ENCODE measurements at places on chromosomes 11 and 22.
A peak's percentile ranks its signal among the peaks of the same experiment; 100 is the strongest.

DNA sequence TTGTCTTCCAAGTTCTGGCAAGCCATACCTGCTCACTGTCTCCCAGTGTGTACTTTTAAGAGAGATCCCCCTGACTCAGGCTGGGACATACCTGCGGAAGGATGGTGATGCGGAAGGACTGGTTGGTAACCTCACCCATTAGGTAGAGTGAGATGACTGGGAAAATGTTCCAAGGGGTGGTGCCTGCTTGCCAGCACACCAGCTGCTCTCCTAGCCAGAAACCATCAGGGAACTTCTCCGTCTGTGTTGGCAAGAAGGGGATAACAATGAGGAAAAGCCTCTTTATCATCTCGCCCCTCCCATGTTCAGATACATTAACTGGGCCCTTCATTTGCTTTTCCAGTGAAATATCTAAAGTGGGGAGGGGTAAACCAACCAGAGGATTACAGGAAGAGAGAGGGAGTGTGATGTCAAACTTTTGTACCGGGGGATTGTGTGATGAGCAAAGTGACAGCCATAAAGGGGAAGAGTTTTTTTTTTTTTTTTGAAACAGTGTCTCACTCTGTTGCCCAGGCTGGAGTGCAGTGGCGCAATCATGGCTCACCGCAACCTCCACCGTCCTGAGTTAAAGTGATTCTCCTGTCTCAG, at the start of gene BACE1-AS:
Gene BACE1-AS (plus strand): TSS at position 538 of the 588 bp plus-strand sequence.
- DNase-seq = no peak

DNA sequence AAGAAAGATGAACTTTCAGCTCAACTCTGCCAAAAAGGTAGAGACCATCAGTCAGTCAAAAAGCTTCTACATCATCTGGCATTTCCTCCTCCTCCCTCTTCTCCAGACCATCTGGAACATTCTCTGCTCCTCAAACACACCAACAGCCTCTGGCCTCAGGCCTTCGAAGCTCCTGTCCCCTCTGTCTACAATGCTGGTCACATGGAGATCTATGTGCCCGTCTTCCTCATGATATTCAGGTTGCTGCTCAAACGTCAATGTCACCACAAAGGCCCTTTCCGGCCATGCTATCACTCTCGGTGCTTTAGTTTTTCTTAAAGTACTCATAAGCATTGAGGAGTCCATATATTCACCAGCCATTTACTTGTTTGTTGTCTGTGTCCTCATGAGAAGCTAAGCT, 146.2 kb downstream of the SPATA19 start:
- DNase-seq = no peak

GRCh38 chr11:1237128-1237580, 14.3 kb downstream of the MUC5B start:
- DNase-seq = no peak

DNA sequence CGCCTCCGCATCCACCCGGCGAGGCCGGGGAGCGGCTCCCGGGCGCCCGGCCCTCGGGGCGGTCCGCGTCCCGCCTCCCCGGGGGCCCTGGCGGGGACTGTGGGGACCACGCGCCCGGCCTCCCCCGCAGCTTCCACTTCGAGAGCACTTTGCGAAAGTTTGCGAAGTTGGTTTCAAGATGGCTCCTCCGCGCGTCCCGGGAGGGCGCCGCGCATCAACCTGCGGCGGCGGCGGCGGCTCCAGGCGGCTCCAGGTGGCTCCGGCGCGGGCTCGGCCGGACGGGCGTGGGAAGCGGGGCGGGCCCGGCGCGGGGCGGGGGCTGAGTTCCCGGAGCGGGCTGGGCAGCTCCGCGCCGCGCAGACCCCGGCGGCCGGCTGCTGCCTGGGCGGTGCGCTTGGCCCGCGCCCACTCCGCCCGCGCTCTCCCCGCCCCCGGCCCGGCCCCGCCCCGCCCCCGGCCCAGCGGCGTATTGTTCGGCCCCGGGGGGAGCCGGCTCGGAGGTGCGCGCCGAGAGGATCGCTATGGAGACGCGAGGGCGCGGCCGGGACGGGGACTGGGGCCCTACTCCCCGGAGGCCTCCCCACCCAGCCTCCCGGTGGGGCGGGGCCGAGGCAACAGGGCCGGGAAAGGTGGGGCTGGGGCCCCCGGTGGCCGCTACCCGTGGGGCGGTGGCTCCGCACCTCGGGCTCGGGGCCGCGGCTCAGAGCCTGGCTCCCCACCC, at the start of gene CELSR1:
Gene CELSR1 (minus strand): TSS at position 396 of the 721 bp plus-strand sequence. CDS start 450 bp downstream, outside the sequence.
- peak; percentile 84 for DNase-seq

GRCh38 chr11:34149786-34150185, 44.4 kb downstream of the NAT10 start:
- peak; percentile 29 for DNase-seq

DNA sequence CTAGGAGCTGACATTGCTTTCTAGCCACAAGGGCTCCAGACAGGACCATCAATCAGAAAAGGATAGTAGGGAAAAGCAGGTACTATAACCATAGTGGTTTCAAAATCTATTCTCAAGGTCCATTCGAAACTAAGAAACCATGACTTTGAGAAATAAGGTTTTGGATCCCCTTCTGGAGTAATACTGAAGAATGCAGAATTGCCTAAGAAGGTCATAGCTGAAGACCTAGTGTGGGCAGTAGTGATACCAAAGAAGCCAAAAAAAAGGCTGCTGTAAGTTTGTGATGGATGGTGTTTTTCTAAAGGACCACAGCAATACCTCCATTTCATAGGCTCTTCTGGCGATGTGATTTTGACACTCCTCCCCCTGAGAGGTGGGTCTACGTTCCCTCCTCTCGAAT, 163.1 kb downstream of the MAML2 start:
- DNase-seq = no peak

DNA sequence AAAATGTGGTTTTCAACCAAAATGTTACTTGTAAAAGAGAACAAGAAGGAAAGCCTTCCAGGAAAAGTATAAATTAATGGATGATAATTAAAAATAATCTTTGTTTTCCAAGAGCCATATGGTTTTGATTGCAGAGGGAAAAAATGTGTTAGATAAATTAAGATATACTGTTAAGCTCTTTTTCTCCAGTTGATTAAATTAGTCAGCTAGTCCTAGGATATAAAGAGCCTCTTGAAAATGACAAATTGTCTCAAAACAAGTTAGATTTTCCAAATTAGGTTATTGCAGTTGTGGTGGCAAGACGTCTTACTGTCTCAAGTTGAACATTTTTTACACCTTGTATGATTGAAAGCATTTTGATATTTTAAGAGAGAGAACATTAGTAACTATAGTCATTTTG, 110.9 kb downstream of the DYNC2H1 start:
- DNase-seq = no peak

GRCh38 chr11:126658306-126659056, 303.0 kb downstream of the ST3GAL4 start:
- no peak for DNase-seq

GRCh38 chr11:70861559-70861958, 390.8 kb downstream of the SHANK2 start:
- no peak for DNase-seq

DNA sequence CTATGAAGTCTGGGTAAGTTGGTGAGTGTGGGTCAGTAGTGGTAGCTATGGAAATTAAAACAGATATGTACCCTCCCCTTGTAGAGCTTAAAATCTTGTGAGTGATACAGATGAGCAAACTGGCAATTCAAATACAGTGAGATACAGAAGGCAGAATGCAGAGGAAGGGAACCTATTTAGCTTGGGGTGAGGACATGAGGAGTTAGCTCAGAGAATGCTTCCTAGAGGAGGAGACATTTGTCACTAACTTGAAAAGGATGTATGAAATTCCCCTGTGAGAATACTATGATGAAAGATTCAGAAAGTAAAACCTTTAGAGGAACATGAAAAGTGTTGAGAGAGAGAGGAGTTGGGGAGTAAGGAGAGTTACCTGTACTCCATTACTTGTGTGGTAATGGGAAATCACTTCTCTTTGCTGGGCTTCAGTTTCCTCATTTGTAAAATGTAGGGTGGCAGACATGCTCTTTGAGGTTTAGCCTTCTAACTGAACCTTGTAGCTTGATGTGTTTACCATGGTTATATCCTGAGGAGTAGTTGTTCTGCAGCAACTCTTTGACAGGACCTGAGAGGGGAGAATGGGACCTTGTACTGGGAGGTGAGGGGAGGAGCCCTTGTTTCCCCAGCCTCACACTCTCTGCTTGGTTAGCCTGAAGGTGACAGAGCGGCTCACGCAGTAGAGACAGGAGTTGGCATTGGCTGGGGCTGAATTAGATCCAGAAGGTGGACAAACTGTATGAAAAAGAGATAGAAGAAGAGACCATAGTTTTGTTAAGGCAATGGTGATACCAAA, 17.9 kb downstream of the SWAP70 start:
- no peak for DNase-seq

DNA sequence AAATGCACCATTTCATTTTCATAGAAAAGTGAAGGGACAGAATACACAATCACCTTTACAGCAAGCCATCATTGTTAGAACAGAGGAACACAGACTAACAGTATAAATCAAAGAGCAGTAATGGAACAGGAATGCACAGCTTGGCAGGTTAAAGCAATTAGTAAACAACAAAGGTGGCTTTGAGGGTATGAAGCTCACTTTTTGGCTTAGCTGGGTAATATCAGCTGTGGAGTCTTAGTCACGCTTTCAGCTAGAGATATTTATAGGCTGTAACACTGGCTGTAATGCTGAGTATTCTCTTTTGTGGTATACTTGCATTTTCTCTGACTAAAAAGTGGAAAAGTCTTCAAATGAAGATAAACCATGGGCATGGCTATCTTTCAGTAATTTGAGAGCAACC, 1780.5 kb downstream of the LRRC4C start:
- DNase-seq = no peak

- no peak for DNase-seq
Measured at GRCh38 chr11:17333799-17334586, 17.6 kb upstream of the NCR3LG1 start.

- DNase-seq = no peak
Measured at GRCh38 chr11:60942970-60943565, 8.9 kb downstream of the SLC15A3 start.

DNA sequence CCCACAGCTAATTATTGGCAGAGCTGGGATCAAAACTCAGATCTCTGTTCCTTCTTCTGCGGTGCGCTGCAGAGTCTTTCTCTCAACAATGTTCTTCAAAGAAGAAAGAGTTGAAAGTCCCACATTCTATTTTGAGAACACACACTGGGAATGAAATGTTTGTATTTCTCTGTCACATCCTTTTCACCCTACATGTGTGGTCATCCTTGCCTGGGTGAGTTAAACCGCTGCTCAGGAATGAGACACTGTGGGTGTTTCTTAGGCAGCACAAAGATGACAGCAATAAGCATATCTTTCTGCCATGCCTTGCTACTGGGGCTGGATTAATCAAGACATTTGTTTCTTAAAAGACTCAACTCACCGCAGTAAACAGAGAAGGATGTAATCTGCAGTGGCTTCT, 222.6 kb downstream of the LARGE1 start:
- no peak for DNase-seq

GRCh38 chr11:66894141-66894540, 37.3 kb downstream of the LRFN4 start:
- no peak for DNase-seq

- peak; percentile 67 for DNase-seq
Measured at GRCh38 chr11:89490981-89491690, at the start of gene NOX4. TSS of gene NOX4 (minus strand) at chr11:89491375. CDS start at chr11:89491246, 129 bp downstream.

GRCh38 chr11:19742588-19743292, 30.1 kb downstream of the NAV2 start:
- DNase-seq = peak; percentile 86

- no peak for DNase-seq
Measured at GRCh38 chr11:120142441-120143100, 4.7 kb upstream of the TRIM29 start.

- no peak for DNase-seq
Measured at GRCh38 chr11:36000616-36001190, 56.8 kb downstream of the LDLRAD3 start.

DNA sequence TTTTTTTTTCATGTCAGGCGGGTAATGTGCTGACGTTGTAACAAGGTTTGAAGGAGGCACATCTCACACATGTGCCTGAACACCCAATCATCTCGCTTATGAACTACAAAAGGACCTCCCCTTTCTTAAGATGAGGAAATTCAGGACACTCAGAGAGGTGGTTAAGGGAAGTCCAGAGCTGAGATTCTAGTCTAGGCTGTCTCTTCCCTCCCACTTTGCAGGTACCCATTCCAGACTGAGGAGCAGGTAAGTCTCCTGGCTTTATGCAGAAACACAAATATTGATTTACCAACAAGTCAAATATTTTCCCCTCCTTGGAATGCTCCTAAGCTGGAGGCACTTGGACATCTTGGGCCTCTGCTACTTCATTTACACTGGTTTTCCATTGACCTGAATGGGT, 122.9 kb upstream of the CADM1 start:
- no peak for DNase-seq

DNA sequence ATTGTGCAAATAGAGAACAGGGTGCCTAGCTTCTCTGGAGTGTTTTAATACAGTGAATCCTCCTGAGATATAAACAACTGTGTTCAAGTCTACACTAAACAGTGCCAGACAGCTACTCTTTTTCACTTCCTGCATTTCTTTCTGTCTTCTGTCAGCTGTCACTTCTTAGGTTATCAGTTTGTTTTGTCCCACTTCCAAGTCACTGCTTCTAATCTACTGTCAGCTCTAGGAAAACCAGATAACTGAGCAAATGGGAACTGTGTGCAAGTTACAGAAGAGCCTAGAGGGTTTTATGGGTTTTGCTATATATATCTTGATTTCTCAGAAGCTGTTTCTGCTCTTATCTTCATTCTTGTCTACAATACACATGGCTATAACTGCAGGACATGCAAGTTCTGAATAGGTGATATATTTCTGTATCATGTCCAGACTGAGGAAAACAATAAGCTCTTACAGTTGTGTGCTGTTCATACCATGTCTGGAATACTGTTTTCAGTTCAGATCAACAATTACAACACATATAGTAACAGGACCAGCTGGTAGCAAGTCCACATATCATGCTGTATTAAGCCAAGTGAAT, 5.8 kb downstream of the PITPNB start:
- peak; percentile 83 for DNase-seq

- no peak for DNase-seq
Measured at GRCh38 chr11:130707217-130707616, 209.1 kb downstream of the SNX19 start.

DNA sequence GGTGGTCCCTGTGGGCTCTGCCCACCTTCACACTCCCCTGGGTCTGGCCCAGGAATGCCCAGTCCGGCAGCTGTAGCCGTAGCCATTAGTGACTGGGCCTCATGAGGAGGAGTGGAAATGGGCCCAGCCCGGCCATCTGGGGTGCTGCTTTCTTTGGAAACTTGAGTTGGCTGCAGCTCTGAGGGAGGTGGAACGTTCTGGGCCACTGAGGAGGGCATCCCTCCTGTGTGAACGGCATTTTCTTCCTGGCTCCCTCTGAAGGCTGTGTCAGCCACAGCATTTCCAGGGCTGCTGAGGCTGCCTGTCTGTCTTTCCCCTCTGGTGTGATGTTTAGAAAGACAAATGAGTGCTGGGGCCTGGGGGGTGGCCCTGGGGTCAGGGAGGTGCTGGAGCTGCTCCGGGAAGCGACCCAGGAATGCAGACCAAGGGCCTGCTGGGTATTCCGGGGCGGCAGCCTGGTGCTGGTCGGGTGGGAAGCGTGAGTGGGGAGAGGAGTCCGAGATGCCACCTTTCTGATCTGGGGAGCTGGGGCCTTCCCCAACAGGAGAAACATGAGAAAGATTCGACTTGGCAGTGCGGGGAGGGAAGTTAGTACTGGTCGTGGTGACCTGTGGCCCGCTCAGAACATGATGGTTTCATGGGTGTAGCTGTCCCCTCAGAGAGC, 27.1 kb downstream of the PTDSS2 start:
- no peak for DNase-seq

- DNase-seq = no peak
Measured at GRCh38 chr22:36986242-36986821, 32.9 kb downstream of the TST start.

- peak; percentile 72 for DNase-seq
Measured at GRCh38 chr11:9859554-9860305, 195.9 kb downstream of the SWAP70 start.
